Activated T-cell treated with anti-CD3 and anti-CD28 coated beads for 4 hours (primary cell): ENCODE measurements at places on chromosomes 11 and 22.

DNA sequence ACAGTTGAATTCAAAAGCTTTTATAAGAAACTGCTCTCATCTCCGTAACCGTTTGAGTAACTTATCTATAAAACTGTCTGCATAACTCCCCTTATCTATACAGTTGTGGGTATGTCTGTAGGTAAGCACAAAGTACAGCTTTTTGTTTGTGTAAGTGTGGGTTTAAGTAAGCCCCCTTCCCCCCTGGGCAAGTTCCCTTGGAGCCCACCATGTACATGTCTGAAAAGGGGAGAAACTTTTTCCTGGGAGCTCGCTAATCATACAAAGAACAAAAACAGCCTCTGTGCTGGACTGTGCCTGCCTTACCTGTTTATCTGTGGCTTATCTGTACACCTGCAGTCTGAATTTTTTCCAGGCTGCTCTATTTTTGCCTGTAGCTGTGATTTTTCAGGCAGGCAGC, 36.3 kb upstream of the TMEM45B start:
- no peak for DNase-seq

DNA sequence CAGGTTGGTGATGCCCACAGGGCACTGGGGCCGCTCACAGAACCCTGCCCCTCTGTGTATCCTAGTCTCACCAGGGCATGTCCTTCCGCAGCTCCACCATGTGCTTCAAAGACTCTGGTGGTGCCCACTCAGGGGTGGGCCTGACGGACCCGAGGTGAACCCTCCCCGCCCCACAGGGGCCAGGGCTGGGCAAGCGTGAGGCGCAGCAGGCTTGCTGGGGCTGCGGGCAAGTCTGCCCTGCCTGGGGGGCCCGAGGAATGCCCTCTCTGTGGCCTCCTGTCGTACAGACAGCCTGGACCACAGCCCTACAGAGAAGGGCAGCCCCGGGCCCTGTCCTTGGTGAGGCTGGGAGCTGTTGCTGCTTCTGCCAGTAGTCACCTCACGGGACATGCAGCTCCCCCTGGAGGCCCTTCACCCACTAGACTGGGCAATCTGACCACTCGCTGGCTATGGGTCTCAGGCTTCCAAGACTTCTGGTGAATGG, 40.2 kb downstream of the TBX1 start:
- DNase-seq, result no peak

- no peak for DNase-seq
Measured at GRCh38 chr11:126104420-126104819, 41.8 kb upstream of the CDON start.

GRCh38 chr11:2211113-2211971, 39.7 kb upstream of the TH start:
- DNase-seq, result no peak

DNA sequence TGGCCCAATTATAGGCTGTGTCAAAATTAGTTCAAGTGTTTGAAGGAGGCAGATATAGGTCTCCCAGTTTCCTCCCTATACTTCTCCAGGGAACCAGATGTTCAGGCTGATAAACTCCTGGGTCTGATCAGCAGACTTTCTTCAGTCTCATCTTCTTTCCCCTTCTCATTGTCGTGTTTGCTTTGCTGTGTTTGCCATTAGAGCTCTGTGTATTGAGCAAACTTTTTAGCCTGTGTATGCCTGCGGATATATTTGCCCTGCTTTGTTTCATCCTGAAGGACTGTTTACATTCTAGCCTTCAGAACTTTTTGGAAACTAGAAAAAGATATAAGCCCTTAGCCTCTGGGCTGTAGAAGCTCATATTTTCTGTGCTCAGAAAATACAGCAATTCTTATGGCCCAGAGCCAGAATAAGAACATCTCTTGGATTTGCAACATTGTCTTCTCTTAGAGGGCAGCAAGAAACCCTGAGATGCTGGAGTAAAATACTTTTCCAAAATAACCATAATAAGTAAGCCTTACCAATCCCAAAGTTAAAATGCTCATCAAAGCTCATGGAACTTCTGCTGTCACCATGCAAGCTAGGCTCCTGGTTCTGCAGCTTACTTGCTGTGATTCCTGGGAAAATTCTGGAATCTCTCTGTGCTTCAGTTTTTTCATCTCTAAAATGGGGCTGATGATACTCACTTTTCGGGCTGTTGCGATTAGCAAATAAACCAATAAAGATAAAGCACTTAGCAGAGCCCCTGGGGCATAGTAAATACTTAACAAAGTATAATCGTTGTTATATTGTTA, 34.1 kb upstream of the ME3 start:
- no peak for DNase-seq

GRCh38 chr22:23847991-23848864, 9.4 kb upstream of the DERL3 start:
- no peak for DNase-seq

- no peak for DNase-seq
Measured at GRCh38 chr22:29753808-29754657, 12.8 kb downstream of the ZMAT5 start.

GRCh38 chr22:25728071-25728470, 13.9 kb upstream of the MYO18B start:
- no peak for DNase-seq

- DNase-seq, result no peak
Measured at GRCh38 chr22:46322711-46323110, 12.8 kb upstream of the TRMU start.

DNA sequence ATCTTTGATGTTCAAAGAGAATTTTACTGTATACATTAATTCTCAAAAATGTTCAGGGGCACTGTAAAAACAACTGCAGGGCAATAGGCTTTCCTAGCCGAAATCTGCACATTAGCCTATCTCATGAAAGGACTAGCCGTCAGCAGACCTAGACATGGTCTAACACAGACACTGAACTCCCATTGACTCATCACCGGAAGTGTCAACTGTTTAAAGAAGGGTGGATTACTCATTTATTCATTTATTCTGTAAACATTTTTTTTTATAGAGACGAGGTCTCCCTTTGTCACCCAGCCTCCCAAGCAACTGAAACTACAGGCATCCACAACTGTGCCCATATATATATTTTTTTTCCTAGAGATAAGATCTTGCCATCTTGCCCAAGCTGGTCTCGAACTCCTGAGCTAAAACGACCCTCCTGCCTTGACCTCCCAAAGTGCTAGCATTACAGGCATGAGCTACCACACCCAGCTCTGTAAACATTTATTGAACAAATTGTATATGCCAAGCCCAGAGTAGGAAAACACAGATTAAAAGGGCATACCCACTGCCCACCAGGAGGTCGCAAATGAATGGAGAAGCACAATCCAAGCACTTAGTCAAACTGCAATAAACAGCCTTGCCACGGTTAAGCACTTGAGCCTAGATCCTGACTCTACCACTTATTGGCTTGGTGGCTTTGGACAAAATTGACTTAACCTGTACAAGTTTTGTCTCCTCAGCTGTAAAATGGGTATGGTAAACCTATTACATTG, 26.6 kb downstream of the RAB30 start:
- DNase-seq, result no peak
